ENCODE measurements at places on chromosomes 6 and 20.

DNA sequence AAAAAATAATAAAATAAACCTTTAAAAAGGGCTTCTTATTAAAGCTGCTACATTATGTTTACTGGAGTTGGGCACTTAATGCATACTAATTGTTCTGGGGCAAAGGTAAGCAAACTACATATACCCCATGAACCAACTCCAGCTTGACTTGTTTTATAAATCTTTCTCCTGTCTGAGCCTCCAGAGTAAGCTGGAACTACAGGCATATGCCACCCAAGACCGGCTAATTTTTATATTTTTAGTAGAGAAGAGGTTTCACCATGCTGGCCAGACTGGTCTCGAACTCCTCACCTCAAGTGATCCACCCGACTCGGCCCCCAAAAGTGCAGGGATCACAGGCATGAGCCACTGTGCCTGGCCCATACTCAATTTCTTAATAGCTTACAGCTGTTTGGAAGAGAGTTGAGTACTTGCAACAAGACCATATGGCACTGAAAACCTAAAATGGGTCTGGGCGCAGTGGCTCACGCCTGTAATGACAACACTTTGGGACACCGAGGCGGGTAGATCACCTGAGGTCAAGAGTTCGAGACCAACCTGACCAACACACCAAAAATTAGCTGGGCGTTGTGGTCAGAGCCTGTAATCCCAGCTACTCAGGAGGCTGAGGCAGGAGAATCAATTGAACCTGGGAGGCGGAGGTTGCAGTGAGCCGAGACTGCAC lies 19.9 kb downstream of the ROMO1 start:
- DNase-seq = no peak

- no peak for DNase-seq
Observed at GRCh38 chr20:44997171-44997570, 30.9 kb downstream of the STK4 start.

DNA sequence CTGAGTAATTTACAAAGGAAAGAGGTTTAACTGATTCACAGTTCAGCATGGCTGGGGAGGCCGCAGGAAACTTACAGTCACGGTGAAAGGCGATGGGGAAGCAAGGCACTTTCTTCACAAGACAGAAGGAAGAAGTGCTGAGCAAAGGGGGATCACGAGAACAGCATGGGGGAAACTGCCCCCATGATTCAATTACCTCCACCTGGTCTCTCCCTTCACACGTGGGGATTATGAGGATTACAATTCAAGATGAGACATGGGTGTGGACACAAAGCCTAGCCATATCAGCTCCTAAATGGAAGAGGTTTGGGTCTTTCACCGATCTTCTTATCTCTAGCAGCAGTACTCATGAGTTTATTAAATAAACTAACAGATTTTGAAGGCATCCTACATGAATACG lies 152.9 kb upstream of the RUNX2 start:
- DNase-seq = no peak

GRCh38 chr6:40054602-40055001 lies 120.3 kb upstream of the MOCS1 start:
- DNase-seq = no peak

Data from GM23338 (cell line).